Colonic mucosa (tissue), 4 donors: ENCODE measurements at places on chromosomes 3 and 15. TPM values are rescaled to one million over a fixed set of nuclear protein-coding genes. Genes with fewer than 3 reads are reported as not detected.

MESP2 gene
- total RNA-seq: 5.4 TPM

ACTRT3 gene
- total RNA-seq: 1.2 TPM

PLA2G4E gene
- 0.67 TPM for total RNA-seq

ATP8B4 gene
- 2.7 TPM for total RNA-seq

GRCh38 chr15:34679291-34679690 is 75.5 kb downstream of the GJD2 start:
- no peaks in the 10 kb centered on the region for H3K27me3 ChIP-seq
- H3K27ac ChIP-seq: no peak overlapping the region
- H3K4me3 ChIP-seq: no peak overlapping the region
- H3K4me1 ChIP-seq: no peaks in the 10 kb centered on the region
- DNase-seq: no peak

DNA sequence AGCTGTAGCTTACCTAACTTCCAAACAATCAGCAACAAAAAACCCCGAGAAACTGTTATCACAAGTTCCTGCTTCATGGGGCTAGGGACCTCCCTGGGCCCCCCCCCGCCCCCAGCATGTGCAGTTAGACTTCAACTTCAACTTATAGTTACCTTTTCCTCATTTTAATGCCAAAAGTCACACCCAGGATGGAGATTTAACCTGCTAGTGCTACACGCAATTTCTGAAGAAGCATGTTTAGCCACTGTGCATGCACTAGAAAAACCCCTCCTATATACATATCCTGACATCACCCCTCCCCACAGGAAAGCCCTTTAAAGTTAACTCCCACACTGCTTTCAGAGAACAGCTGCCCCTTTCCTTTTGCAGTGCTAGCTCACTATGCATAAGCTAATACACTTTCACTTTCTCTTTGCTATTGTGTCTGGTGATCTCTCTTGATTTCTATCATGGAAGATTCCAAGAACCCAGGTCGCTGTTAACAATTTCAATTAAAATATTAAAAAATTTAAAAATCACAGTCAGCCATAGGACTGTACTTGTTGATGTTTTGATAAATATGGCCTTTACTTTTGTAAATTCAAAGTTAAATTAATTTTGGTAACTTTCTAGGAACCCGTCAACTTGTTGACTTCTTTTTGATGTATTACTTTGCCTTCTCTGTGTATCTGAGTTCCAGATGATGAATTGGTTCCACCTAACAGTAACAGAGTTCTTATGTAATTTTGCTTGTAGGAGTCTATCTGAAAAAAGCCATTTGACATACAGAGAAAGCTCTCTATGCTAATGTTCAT is 75.2 kb upstream of the ACAD9 start:
- H3K27me3 ChIP-seq: no peaks in the 10 kb centered on the region
- H3K4me1 ChIP-seq: peaks cover 11% of the 10 kb centered on the region
- peaks cover 5% of the 10 kb centered on the region for H3K36me3 ChIP-seq
- H3K27ac ChIP-seq: peak overlapping the region; percentile 78

DNA sequence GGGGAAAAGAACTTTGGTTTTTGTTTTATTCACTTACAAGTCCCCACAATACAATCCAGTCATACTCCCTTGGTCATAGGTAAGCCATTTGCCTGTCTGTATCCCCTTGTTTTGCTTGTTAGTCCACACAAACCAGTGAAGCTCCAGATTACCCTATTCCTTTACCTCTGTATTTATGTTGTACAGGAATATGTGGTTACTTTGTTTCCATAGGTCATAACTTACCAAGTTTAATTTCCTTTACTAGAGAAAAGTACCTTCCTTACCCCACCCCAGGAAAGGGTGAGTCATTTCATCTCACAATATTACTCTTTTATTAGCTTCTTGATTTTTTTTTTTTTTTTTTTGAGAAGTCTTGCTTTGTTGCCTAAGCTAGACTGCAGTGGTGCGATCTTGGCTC is 113.4 kb upstream of the LRRFIP2 start:
- H3K27me3 ChIP-seq: no peaks in the 10 kb centered on the region
- no peak for DNase-seq
- no peak overlapping the region for H3K27ac ChIP-seq
- H3K4me1 ChIP-seq: no peaks in the 10 kb centered on the region
- no peak overlapping the region for H3K4me3 ChIP-seq

DNA sequence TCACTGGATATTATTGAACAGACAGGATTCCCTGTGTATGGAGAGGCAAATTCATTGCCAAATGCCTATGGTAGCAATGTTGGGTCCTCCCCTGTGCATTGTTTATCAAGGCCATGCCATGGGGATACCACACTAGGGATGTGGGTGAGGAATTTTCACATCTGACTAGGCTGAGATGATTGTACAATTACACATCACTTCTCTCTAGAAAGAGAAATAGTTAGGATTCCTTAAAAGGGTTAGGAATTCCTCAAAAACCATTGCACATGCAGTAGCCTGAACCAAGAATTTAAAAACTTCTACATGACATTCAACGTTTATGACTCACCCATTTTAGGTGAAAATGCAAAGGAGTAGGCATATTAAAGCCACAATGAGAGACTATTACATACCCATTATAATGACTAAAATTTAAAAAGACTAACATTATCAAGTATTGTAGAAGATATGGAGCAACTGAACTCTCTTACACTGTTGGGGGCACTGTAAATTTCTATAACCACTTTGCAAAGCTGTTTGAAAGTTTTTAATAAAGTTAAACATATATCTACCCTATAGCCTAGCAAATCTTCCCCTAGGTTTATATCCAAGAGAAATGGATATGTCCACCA is 175.9 kb downstream of the THRB start:
- H3K27me3 ChIP-seq: no peaks in the 10 kb centered on the region
- DNase-seq: no peak
- no peak overlapping the region for H3K27ac ChIP-seq
- H3K4me3 ChIP-seq: no peak overlapping the region

DNA sequence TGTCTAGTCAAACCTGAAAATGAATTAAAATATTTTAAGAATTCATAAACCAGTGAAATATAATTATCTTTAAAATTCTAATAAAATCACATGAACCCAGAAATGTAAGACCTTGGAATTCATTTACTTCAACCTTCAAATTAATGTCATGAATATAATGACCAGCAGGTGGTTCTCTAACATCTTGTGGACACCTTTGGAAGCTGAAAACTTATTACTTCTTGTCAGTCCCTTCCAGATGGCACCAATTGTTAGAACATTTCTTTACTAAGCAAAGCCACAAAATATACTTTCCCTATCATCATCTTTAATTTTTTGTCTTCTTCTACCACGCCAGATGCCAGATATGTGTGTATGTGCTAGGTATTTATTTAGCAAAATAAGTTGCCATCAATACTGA is 240.0 kb downstream of the MBNL1 start:
- no peaks in the 10 kb centered on the region for H3K4me1 ChIP-seq
- DNase-seq: no peak
- H3K4me3 ChIP-seq: no peak overlapping the region
- H3K27ac ChIP-seq: no peak overlapping the region
- H3K36me3 ChIP-seq: no peaks in the 10 kb centered on the region
